ENCODE measurements at places on chromosomes 3 and 15.

- no peaks in the 10 kb centered on the region for H3K36me3 ChIP-seq
- no peak for DNase-seq
- H3K4me3 ChIP-seq = no peak overlapping the region
- no peak overlapping the region for H3K27ac ChIP-seq
Observed at GRCh38 chr15:81825136-81825535, 220.7 kb downstream of the MEX3B start.

DNA sequence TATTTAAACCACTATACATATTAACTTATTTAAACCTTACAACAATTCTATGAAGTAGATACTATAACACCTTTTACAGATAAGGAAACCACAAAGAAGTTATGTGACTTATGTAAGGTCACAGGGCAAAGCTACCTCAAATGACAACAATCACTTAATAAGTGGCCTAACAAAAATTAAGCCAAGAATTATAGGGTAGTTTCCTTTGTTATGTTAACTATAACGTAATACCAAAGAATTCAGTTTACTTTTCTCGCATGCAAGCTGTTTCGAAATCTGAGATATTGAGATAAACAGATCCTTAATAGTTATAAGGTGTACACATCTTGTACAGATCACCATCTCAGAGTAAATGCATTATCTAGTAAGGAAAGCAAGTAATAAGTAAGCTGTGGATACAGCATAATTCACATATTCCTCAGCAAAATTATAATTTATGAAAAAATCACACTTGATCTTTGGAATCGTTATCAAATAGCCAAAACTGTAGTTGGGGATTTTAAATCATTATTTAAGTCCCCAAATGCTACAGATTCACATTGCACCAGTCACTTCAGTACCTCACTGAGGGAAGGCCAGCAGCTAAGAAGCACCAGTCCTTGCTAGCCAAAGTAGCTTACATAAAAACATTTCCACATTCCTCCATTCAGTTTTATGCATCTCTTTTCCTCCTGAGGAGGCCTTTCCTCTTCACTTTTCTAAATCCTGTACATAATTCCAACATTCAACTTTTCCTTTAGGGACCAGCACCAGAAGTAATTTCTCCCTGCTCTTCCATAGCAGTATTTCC is 226.8 kb downstream of the TBC1D5 start:
- H3K4me3 ChIP-seq = no peak overlapping the region
- no peak for DNase-seq
- H3K27ac ChIP-seq = no peak overlapping the region
- H3K4me1 ChIP-seq = no peaks in the 10 kb centered on the region
- no peaks in the 10 kb centered on the region for H3K36me3 ChIP-seq

- DNase-seq = no peak
- H3K4me3 ChIP-seq = no peak overlapping the region
- no peaks in the 10 kb centered on the region for H3K27me3 ChIP-seq
- H3K36me3 ChIP-seq = no peaks in the 10 kb centered on the region
- H3K27ac ChIP-seq = no peak overlapping the region
Observed at GRCh38 chr3:63607716-63608115, 44.8 kb upstream of the SNTN start.

DNA sequence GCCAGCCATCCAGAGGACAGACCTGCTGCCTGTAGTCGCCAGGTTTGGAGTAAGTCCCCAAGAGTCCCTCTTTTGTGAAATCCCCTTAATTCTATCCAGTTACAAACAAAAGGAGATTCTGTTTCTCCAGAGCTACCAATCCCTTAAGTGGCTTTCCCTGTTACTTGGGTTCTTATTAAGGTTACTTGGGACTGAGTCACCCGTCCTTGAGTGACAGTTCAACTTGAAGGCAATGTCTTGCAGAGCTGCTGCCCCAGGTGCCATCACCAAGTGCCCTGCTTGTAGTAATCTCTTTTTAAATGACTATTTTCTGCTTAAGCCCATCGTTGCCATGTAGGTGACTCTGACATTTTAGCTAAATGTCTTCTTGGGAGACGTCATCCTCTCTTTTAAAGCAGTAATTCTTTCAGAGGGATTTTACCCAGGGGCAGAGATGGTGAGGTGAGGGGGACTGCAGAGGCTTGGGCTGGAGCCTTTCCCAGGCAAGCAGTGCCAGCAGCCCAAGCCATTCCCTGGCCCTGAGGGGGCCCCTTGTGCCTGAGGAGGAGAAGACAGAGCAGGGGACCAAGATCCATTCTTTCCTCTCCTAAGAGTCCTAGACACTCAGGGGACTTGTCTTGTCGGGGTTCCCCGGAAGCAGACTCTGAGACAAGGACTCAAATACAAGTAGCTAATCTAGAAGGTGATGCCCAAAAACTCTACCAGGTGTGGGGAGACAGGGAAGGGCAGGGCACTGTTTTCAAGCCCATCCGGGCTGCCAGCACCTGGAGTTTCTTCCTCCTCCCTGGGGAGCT is 253.7 kb downstream of the PLCL2 start:
- no peak overlapping the region for H3K27ac ChIP-seq
- no peaks in the 10 kb centered on the region for H3K4me1 ChIP-seq
- no peaks in the 10 kb centered on the region for H3K27me3 ChIP-seq
- no peak overlapping the region for H3K4me3 ChIP-seq

DNA sequence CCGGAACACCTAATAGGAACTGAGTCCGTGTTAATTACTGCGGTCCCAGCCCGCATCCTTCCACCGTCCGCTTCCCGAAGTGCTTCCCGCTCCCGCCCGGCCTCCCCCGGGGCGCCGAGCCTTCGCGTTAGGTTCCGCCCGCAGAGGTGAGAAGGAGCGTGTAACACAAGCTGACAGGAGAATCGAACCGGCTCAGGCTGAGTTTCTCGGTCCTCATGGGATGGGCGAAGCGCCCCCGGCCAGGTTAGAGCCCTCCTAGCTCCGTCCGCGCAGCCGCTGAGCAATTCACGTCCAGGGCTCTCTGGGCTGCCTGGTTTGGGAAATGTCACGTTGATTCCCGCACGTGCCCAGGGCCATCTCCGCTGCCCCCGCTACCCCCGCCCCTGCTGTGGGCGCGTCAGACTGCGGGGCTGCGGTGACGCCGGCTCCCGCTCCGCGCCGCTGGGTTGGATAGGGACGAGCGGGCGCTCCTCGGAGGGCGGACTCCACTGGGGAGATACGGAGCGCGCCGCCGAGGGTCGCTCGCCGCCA is 954 bp downstream of the CLDN11 start:
- H3K4me1 ChIP-seq = peaks cover 2% of the 10 kb centered on the region
- DNase-seq = no peak
- no peak overlapping the region for H3K27ac ChIP-seq
- H3K4me3 ChIP-seq = peak overlapping the region; percentile 55
- H3K27me3 ChIP-seq = peaks cover 24% of the 10 kb centered on the region

- no peak overlapping the region for H3K27ac ChIP-seq
- H3K36me3 ChIP-seq = no peaks in the 10 kb centered on the region
- DNase-seq = no peak
- no peaks in the 10 kb centered on the region for H3K27me3 ChIP-seq
Observed at GRCh38 chr3:145981056-145981455, 179.9 kb downstream of the PLOD2 start.

DNA sequence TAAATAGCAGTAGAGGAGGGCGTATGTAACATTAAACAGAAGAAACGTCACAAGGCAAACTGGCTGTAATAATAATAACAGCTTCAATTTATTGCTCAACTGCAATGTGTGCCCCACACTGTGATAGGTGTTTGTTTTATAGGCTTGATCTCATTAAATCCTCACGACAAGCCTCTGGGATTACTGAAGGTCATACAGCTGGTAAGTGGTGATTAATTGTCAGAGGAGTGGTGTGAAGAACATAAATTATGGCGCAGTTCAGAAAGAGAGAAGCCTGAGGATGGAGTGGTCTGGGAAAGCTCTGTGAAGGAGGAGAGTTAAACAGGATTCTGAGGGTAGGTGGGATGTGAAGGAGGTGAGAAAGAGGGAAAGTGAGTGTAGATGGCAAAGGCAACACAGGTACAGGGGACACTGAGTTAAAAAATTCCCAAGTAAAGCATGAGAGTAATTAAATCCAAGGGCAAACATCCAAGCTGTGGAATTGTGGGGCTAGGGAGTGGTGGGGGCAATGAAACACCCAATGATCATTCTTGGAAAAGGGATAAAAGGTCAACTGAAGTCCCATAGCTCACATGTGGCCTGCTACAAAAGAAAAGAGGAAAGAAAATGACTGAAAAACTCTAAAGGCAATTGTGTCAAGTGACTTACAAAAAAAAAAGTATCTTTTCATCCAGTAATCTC is 16.5 kb upstream of the GLCE start:
- H3K4me3 ChIP-seq = no peak overlapping the region
- no peak overlapping the region for H3K27ac ChIP-seq
- H3K27me3 ChIP-seq = peaks cover 38% of the 10 kb centered on the region
- no peaks in the 10 kb centered on the region for H3K4me1 ChIP-seq

GRCh38 chr15:95887666-95888390 is 442.7 kb upstream of the NR2F2 start:
- H3K27ac ChIP-seq = no peak overlapping the region
- no peaks in the 10 kb centered on the region for H3K4me1 ChIP-seq
- no peaks in the 10 kb centered on the region for H3K27me3 ChIP-seq

DNA sequence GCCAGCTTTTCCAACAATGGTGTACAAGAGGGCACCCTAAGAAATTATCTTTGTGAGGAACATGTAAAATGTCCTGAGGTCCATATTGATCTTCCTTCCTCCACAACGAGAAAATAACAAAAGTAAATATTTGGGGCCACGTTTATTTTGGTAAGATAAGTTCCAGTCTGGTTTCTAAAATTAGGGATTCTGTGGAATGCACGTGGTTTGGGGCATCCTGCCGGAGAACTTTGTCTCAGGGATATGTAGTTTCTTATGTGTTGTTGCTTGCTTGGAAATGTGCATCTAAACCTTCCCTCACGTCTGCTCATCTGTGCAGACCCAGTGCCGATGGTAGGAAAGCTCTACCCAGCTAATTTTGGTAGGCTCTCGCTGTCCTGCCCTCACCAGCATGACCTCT is 62.8 kb downstream of the CTDSPL start:
- H3K4me3 ChIP-seq = no peak overlapping the region
- H3K27ac ChIP-seq = no peak overlapping the region
- DNase-seq = no peak
- no peaks in the 10 kb centered on the region for H3K27me3 ChIP-seq
- peaks cover 4% of the 10 kb centered on the region for H3K36me3 ChIP-seq

DNA sequence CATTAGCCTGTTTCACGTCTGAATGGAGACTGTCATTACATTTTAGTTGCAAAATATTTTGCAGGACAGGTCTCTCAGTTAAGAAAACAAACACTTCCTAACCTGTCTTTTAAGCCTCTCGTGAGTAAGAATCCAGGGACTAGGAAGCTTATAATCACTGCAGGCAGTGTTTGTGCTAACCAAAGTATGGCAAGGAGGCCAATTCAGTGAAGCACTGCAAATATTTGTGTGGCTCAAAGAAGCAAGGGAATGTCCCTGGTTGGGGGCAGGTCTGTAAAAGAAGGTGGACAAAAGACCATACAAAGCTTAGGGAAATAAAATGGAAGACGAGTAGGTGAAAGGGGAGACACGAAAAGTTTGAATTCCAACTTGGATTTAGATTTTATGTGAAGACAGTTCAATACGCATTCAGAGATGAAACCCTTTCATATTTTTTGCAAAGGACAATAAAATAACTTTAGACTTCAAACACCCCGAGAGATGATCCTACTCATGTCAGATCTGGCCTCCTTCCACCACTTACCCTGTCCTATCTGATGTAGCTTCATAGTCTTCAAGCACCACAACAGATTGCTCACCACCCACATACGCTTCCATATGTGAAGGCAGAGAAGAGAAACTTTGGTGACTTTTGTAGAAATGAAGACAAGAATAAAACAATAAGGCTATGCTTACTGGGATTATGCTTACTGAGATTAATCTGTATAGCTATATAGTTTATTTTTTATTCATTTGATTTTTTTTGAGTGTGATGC is 240.9 kb downstream of the TUSC7 start:
- no peaks in the 10 kb centered on the region for H3K27me3 ChIP-seq
- no peak for DNase-seq
- no peak overlapping the region for H3K27ac ChIP-seq
- H3K4me3 ChIP-seq = no peak overlapping the region
- no peaks in the 10 kb centered on the region for H3K36me3 ChIP-seq

- H3K4me1 ChIP-seq = peaks cover 11% of the 10 kb centered on the region
- no peak overlapping the region for H3K27ac ChIP-seq
- no peak for DNase-seq
- peaks cover 17% of the 10 kb centered on the region for H3K27me3 ChIP-seq
- H3K36me3 ChIP-seq = no peaks in the 10 kb centered on the region
Observed at GRCh38 chr3:38098376-38098723, 38.6 kb downstream of the ACAA1 start.

DNA sequence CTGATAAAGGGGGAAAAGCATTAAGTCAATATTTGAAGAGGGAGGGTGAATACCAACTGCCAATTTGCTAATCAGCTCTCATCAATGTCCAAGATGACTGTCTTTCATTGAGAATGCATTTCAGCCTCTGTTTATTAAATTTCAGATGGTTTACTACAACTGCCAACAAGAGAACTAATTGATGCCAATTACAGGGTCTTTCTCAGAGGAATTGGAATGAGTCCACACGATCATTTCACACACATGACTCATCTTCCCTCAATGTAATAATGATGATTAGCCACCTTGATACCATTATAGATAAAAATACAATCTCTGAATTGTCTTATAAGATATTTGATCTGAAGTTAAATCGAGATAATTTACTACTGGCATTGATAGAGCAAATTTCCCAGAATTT is 1274.4 kb downstream of the ROBO2 start:
- no peak overlapping the region for H3K4me3 ChIP-seq
- DNase-seq = no peak
- H3K27me3 ChIP-seq = no peaks in the 10 kb centered on the region
- no peaks in the 10 kb centered on the region for H3K4me1 ChIP-seq
- no peak overlapping the region for H3K27ac ChIP-seq
- no peaks in the 10 kb centered on the region for H3K36me3 ChIP-seq

DNA sequence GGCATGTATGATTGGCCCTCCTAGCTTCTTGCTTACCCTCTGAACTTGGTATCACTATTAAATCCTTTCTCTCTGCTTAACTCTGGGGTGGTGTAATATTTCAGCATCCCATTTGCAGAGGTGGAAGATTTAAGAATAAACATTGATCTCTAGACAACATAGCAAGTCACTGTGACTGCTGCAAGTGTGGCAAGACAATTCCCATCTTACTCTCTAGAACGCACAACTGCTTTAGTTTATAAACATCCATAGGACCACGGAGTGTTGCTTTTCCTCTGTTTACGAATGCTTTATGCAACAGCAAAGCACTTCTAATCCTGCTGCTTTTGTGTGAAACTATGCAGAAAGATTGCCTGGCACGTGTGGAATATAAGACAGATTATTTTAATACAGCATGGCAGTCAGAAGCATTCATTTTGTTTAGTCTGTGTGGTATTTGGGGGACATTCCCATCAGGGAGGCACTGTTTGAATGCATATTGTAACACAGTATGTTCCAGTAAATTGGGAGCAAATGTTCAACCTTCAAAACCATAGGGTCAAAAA is 338.9 kb upstream of the TMCO5A start:
- H3K27ac ChIP-seq = no peak overlapping the region
- DNase-seq = no peak
- no peaks in the 10 kb centered on the region for H3K4me1 ChIP-seq
- no peaks in the 10 kb centered on the region for H3K36me3 ChIP-seq

- H3K27me3 ChIP-seq = no peaks in the 10 kb centered on the region
- no peaks in the 10 kb centered on the region for H3K4me1 ChIP-seq
- H3K27ac ChIP-seq = no peak overlapping the region
- no peak for DNase-seq
- no peaks in the 10 kb centered on the region for H3K36me3 ChIP-seq
Observed at GRCh38 chr15:38307251-38307650, 54.6 kb downstream of the SPRED1 start.
